ENCODE measurements at places on chromosomes 5 and 9. TPM values are rescaled to one million over a fixed set of nuclear protein-coding genes. Genes with fewer than 3 reads are reported as not detected.

DNA sequence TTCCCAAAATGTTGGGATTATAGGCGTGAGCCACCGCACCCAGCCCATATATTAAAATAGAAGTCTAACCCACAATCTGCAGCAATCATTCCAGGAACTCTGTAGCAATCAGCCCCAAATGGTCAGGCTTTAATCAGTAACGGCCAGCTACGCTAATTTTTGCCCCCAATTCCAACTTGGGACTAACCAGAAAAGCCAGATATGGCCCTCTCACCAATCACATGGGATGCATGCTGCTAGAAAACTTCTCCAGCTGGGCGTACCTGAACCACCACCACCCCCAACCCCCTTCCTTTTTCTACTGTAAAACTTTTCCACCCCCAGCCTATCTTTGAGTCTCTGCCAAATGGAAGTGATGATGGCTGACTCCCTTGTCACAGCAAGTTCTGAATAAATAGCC is 4.1 kb downstream of the SUSD1 start:
- no peak for ATAC-seq

- no peak for ATAC-seq
Measured at GRCh38 chr5:125717209-125717608, 706.0 kb upstream of the GRAMD2B start.

DNA sequence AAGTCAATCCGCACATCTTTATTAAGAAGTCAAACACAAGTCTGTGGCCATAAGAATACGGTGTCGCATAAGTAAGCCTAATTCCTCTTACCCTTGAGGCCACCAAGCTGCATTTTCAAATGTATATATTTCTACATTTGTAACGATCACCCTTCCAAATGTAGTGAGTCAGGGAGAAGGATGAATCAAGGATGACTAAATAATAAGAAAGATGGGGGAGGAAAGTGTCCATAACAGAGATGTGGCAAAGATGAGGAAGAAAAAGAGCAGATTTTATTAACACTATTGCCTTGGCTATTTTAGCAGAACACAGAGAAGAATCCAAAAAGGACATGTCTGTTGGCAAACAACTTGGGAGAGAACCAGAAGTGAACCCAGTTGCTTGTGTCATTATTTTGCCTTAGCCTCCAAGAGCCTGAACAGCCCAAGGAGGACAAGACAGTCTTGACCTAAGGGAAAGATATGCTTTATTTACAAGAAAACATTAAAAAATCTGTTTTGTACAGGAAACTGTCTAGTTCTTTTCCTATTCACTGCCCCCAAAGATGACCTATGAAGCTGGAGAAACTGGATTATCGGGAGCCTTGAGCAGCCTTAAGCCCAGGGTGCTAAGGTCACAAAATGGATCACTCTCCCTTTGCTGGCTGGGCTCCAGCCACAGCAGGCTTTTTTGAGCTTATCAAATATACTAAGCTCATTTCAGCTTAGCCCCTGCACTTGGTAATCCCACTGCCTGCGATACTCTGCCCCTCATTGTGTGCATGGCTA is 101.5 kb downstream of the PLCXD3 start:
- ATAC-seq = no peak

DNA sequence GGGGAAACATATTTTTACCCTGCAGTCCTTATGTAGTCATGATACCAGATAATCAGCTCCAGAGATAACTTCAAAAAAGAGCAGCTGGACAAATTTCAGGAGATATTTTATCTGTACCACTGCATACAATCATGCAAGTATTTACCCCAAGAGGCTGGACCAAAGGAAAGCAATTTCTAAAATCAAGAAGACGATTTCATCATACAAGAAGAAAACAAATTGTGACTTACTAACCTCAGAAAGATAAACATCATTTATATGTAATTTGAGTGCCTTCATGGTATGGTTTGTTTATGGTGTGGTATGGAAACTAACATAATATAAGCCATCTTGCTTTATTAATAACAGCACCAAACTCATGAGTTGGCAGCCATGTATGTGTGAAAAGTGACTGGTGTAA is 603.6 kb downstream of the PSAT1 start:
- no peak for ATAC-seq

DNA sequence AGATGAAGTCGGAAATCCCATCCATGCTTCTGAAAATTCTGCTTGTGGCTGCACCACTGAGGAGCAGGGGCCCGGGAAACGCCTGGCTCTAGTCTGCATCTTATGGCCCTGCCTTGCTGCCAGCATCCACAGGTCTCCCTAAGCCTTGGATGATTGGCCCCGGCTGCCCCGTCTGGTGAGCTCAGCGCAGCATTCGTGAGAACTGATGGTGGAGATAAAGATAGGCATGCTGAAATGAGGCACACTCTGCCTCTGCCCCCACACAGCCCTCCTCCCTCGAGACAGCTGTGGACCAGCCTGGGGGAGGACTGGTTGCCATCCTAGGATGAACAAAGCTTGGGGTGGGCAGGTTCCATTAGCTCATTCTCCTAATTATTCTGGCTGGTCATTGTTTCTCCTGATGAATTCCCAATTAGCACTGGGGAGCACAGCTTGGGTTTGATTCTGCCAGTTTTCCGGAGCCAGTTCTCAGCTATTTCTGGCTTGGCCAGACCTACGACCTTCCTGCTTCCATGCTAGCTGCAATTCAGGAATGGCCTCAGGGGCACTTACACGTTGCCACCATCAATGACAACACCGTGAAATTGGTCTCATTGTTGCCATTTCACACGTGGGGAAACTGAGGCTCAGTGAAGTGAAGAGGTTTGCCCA is 62.8 kb upstream of the CPEB4 start:
- ATAC-seq = no peak

DNA sequence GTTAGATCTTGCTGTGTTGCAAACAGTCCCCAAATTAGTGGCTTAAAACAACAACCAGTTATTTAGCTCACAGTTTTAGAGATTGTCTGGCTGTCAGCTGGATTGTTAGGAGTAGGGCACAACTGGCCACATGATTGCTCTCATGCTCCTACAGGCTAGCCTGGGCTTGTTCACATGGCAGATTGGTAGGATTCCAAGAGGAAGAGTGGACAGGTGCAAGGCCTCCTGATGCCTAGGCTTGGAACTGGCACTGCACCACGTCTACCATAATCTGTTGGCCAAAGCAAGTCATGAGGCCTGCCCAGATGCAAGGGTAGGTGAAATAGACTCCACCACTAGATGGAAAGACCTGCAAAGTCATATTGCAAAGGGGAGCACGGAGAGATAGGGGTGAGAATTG is 76.4 kb downstream of the ACER2 start:
- ATAC-seq = peak; percentile 61

- no peak for ATAC-seq
Measured at GRCh38 chr9:125515983-125516940, 190.7 kb downstream of the MAPKAP1 start.

DNA sequence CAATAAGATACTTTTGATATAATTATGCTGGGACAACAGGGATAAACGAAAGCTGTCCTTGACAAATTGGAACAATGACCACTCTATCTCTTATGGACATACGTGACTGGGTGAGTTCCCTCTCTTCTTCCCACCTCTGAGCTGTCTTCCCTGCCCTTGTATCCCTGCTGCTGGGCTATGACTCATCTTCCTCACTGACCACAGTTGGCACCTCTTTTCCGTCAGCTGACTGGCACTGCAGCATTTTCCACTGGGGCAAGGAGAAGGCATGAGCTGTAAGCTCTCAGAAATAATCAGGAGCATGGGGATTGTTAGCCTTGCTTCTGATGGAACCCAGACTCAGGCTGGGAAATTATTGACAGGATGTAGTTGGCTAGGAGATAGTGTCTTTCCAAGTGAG is 48.7 kb downstream of the PCSK1 start:
- peak; percentile 33 for ATAC-seq

- no peak for ATAC-seq
Measured at GRCh38 chr5:150214289-150214688, 24.4 kb downstream of the SLC6A7 start.

The IFNA7 gene
- total RNA-seq = not detected

The C9 gene
- not detected for total RNA-seq

The SLC6A7 gene
- total RNA-seq = not detected

The C5 gene
- 3.1 TPM for total RNA-seq

The ACOT12 gene
- total RNA-seq = not detected

The SLC36A2 gene
- not detected for total RNA-seq

Measured in esophagus mucosa (tissue), 1 donor.